ENCODE measurements at places on chromosomes 3 and 15.

- no peaks in the 10 kb centered on the region for H3K4me1 ChIP-seq
- no peak overlapping the region for H3K4me3 ChIP-seq
- DNase-seq: no peak
Measured at GRCh38 chr3:123949641-123950040, 11.4 kb downstream of the CCDC14 start.

- H3K36me3 ChIP-seq: no peaks in the 10 kb centered on the region
- H3K27me3 ChIP-seq: no peaks in the 10 kb centered on the region
- H3K4me1 ChIP-seq: no peaks in the 10 kb centered on the region
- no peak overlapping the region for H3K27ac ChIP-seq
- DNase-seq: no peak
Measured at GRCh38 chr15:29852201-29852600, 29.9 kb upstream of the TJP1 start.

DNA sequence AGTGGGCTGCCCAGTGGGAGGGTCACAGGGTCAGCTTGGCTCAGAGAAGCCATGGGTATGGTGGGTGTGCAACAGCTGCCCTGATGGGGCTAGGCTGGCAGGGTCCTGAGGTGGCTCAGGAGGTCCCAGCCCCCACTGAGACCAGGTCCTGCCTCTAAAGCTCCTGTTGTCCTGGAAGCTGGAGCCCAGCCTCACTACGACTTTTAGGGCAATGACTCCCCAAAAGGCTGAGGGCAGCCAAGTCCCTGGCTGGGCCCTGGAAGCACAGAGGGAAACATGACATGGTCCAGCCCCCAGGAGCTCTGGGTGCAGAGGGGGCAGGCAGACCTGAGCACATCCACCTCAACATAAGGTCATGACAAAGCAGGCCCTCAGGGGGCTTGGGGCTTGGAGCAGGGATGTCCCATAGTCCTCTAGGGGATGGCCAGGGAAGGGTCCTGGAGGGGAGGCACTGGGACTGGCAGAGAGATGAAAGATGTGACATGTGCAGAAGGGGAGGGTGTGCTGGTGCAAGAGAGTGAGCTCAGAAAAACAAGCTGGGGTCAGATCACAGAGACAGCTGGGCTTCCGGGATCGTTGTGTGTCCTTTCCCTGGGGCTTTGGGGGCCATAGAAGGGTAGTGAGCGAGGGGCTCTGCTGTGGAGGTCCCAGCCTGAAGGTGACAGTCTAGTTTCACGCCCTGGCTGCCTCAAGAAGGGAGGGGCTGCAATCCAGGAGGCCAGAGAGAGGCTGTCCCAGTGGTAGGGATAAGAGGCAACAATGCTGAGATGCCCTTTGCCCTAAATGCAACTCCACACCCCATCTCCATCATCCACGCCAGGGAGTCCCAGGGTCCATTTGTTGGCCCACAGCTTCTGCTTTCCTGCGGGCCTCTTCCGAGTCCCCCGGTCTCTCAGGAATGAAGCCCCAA lies 639 bp upstream of the ITIH3 start:
- no peaks in the 10 kb centered on the region for H3K4me1 ChIP-seq
- no peaks in the 10 kb centered on the region for H3K36me3 ChIP-seq
- H3K27me3 ChIP-seq: no peaks in the 10 kb centered on the region
- no peak overlapping the region for H3K4me3 ChIP-seq
- DNase-seq: no peak

DNA sequence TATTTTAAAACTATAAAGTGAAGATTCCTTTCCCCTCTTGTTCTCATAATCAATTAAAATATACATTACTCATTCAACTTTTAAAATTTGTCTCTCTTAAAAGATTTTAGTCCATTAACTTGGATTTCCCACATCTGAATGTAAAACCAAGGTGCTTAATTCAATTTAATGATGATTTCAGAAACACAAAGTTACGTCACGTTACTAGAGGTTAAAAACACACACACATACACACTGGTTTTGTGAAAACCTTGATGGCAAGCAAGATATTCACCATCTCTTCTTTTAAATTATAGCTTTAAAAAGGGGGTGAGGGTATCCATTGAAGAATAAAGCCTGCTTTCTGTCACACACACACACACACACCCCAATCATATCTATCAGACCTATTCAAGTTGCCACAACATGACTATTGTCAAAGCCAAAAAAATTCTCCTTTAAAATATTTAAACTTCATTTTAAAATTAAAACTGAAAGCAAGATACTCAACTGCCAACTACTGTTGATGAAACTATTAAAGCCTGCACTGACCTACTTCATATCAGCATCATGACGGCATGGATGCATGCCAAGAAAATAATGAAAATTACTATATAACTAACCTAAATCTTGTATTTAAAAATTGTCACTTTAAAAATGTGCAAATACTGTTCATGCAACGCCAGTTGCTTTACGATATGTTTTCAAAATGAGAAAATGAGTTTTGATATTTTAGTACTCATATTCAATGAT lies 2.1 kb downstream of the RFX7 start:
- H3K36me3 ChIP-seq: no peaks in the 10 kb centered on the region
- H3K4me1 ChIP-seq: peaks cover 17% of the 10 kb centered on the region
- no peaks in the 10 kb centered on the region for H3K27me3 ChIP-seq
- DNase-seq: no peak
- H3K27ac ChIP-seq: peak overlapping the region; percentile 45

DNA sequence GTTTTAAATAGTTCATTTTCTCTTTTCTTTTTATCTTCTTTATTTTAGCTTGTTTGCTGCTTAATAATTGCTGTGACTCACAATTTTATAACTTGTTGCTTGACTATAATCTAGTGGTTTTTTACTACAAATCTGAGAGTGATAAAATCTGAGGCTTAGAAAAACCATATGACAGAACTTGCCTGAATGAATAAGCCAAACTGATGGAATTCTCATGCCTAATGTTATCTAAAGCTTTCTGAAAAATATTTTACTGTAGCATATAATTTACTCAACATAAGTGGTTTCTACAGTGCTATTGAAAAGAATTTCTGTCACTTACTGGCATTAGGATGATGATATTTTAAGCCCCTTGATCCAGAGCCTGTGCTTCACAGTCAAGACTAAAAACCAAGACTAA lies 175.1 kb downstream of the VGLL3 start:
- DNase-seq: no peak
- no peak overlapping the region for H3K27ac ChIP-seq

- H3K4me3 ChIP-seq: peak overlapping the region; percentile 98
- H3K27ac ChIP-seq: peak overlapping the region; percentile 70
- no peaks in the 10 kb centered on the region for H3K36me3 ChIP-seq
- DNase-seq: no peak
- no peaks in the 10 kb centered on the region for H3K27me3 ChIP-seq
- H3K4me1 ChIP-seq: peaks cover 23% of the 10 kb centered on the region
Measured at GRCh38 chr3:197736010-197736490, 654 bp downstream of the RUBCN start.

DNA sequence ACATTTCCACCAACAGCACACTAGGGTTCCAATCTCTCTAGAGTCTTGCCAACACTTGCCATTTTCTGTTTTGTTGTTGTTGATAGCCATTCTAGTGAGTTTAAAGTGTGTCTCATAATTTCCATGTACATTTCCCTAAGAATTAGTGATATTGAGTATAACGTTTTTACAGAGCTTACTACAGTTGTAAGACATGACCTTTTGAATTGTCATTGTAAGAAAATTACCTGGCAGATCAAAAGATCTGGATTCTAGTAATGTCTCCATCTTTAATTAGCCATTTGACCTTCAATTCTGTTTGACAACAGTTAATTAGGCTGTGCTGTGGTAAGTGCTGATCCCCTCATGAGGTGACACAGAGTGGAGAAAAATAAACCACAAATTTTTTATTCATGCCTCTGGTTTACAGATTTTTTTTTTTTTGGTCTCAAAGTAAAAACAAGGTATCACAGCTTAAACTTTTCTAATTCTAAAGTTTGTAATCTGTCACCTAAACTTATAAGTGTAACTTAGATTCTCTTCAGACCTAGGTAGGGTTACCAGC lies 20.9 kb downstream of the MCTP2 start:
- DNase-seq: no peak
- no peak overlapping the region for H3K27ac ChIP-seq
- H3K36me3 ChIP-seq: no peaks in the 10 kb centered on the region
- H3K4me3 ChIP-seq: no peak overlapping the region
- no peaks in the 10 kb centered on the region for H3K27me3 ChIP-seq

- no peak overlapping the region for H3K27ac ChIP-seq
- peaks cover 7% of the 10 kb centered on the region for H3K27me3 ChIP-seq
- no peaks in the 10 kb centered on the region for H3K36me3 ChIP-seq
- no peaks in the 10 kb centered on the region for H3K4me1 ChIP-seq
Measured at GRCh38 chr3:134879990-134880389, 84.9 kb downstream of the EPHB1 start.

DNA sequence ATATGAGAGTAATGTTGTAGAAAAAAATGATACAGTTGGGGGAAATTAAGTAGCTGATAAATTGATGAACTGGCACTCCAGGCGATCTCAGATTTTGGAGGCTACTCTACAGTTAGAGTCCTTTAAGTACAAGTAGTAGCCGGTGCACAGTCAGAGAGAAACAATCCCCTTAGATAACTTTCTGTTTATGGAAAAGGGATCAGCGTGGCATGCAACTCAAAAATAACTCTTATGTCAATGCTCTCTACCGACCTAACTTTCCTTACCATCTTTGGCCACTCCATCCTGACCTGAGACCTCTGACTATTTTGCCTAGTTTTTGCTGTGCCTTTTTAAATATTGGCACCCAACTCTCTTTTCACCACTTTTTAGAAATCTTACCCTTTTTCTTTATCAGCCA lies 299.6 kb downstream of the UNC13C start:
- no peaks in the 10 kb centered on the region for H3K4me1 ChIP-seq
- DNase-seq: no peak
- H3K27me3 ChIP-seq: no peaks in the 10 kb centered on the region
- no peak overlapping the region for H3K27ac ChIP-seq
- no peaks in the 10 kb centered on the region for H3K36me3 ChIP-seq

DNA sequence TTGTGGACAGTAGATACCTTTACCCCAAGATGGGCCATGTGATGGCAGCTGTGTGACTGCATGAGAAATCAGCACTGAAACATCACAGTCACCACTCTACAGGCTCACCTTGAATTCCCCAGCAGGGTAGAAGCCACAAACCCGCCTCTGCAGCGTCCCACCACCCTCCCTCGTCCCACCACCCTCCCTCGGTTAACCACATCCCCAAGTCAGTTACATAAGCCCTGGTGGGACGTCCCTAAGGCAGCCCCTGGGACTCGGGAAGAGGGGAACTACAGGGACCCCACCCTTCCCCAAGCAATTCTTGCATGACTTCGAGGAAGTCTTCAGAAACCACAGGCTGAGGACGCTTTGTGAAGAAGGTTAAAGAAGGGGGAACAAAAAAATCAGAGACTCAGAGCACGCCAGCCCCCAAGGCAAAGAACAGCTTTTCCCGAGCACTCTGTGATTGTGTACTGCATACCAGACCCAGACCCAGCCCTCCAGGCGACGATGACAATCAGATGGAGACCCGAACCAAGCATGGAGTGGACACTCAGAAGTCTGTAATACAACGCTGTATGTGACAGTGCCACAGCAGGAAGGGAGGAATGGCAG lies 60.5 kb downstream of the SH3BP5 start:
- H3K27ac ChIP-seq: no peak overlapping the region
- H3K4me1 ChIP-seq: peaks cover 18% of the 10 kb centered on the region
- no peak for DNase-seq
- H3K4me3 ChIP-seq: no peak overlapping the region

DNA sequence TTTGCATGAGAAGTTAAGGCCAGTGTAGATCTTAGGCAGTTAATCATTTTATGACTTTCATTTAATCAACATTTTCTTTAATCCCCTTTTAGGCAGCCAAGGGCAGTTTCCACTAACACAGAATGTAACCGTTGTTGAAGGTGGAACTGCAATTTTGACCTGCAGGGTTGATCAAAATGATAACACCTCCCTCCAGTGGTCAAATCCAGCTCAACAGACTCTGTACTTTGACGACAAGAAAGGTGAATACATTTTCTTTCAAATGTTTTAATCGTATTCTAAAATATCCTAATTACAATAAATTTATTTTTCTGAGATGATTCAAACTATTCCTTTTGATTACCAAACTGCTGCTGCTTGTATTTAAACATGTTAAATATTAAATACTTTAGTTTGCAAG lies 843.2 kb downstream of the CADM2 start:
- DNase-seq: no peak
- H3K27me3 ChIP-seq: no peaks in the 10 kb centered on the region
- no peak overlapping the region for H3K27ac ChIP-seq

- H3K27ac ChIP-seq: no peak overlapping the region
- H3K27me3 ChIP-seq: no peaks in the 10 kb centered on the region
- DNase-seq: no peak
- no peaks in the 10 kb centered on the region for H3K36me3 ChIP-seq
Measured at GRCh38 chr15:77514641-77515402, 94.1 kb downstream of the HMG20A start.
